ENCODE measurements at places on chromosomes 5 and 9. TPM values are rescaled to one million over a fixed set of nuclear protein-coding genes. Genes with fewer than 3 reads are reported as not detected.

DNA sequence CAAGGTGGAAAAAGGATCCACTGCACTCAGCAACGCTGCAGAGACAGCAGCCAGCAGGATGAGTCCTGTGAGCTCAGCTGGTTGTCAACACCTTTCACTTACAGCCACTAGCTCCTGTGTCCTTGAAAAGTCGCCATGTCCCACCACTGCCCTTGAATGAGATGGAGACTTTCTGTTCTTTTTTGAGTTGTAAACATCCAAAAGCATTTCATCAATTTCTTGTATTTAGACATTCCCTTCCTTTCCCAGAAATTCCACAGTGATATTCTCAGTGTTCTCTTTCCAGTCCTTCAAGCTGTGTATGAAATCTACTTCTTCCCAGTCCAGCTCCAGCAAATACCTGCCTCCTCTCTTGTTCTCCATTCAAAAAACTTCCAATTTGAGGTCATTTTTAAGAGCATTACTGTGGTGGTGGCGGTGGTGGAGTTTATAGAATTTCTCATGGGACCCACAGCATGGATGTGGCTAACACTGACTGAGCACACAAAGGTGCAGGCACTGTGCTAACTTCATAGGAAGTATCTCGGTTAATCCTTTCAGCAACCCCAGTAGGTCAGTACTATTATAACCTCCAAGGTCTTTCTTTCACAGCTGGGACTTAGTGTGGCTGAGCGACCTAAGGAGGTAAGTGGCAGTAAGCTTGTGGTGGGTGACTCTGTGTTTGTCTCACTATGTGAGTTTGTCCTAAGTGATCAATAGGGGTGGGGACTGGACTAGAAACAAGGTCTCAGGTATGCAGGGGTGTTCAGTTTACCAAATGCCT lies 15.0 kb upstream of the GPX3 start:
- DNase-seq, result no peak
- peak overlapping the region; percentile 83 for H3K27ac ChIP-seq

DNA sequence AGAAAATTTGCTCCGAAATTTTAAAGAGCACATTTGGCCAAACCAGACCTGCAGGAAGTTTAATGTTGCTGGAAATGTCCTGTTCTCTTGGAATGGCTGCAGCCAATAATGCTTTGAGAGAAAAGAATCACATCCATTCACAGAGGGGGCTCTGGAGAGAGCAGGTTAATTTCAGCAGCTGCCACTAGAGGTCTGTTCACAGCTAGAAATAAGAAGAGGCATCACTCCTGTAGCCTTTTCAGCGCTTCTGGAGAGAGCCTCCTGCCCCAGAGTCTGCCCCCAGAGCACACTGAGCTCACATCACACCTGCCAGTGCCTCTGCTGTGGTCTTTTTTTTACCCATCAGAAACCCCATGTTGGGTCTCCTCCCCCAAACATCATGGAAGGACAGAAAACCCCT lies 124.8 kb upstream of the RAD23B start:
- H3K4me1 ChIP-seq, result no peaks in the 10 kb centered on the region
- H3K27me3 ChIP-seq, result no peaks in the 10 kb centered on the region
- no peaks in the 10 kb centered on the region for H3K36me3 ChIP-seq

GRCh38 chr9:100322954-100323536 lies 29.7 kb downstream of the TEX10 start:
- H3K4me3 ChIP-seq, result no peak overlapping the region
- no peaks in the 10 kb centered on the region for H3K4me1 ChIP-seq

DNA sequence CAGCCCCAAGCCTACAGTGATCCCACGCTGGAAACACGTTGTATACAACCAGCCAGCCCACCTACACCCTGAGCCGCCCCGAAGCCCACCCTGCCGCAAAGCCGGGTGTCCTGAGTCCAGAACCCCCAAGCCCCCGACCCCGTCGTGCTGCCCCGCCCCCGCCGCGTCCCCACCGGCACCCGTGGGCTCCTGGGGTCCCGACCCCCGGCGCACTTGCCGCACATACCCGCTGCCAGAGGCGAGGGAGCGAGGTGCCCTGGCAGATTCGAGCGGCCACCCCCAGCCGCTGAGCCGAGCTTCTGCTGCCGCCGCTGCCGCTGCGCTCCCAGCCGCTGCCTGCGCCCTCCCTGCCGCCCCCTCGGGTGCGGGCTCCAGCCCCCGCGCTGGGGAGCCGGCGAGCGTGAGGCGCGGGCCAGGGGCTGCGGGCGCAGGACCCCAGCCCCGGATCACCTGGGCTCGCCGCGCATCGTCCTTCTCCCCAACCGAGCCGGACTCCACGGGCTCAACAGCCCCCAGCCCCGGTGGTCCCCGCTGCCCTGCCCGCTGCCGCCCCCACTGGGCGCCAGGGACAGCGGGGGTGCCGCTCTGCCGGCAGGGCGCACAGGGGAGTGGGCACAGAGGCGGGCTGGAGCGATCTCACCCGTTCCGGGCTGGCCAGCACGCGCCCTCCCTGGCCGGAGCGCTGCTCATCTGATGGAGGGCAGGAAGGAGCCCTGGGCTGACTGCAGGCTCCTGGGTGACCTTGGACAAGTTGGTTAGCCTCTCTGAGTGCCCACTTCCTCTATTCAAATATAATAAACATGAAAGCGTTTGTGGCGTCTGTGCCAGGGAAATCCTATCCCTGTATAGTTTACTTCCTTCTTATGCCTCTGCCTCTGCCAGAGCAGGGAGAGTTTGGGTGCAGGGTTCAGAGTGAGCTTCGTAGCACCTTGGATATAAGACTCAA lies at the start of gene HTR4:
Gene HTR4 (minus strand): TSS at position 692 of the 946 bp plus-strand sequence. CDS start 17,513 bp downstream, outside the sequence.
- H3K4me3 ChIP-seq, result no peak within 1 kb of the TSS
- DNase-seq, result no peak
- H3K4me1 ChIP-seq, result peaks cover 5% of the 10 kb centered on the region
- peaks cover 41% of the 10 kb centered on the region for H3K27me3 ChIP-seq
- H3K27ac ChIP-seq, result no peak within 1 kb of the TSS
- H3K36me3 ChIP-seq, result no peaks in the 10 kb centered on the region

DNA sequence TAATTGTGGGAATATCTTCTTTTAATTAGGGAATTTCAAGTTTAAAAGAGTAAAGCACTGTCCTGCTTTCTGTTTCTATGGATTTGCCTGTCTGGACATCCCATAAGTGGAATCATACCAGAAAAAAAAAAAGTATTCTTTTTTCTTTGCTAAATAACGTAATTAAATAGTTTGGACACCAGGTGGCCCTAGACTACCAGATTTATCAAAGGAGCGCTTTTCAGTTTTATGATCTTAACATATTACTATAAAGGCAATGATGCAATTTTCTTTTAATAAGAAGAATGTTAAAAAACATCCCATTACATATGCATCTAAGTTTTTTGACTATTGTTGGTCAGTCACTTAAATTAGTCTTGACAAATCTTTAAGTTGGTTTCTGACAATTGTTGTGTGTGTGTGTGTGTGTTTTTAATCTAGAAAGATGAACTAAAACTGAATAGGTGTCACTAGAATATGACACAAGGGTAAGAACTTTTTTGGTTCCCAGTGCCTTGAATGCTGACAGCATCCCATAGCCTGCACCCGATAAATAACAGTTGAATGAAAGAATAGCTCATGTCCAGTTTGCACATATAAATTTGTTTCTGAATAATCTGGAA lies 49.5 kb downstream of the C5orf22 start:
- no peaks in the 10 kb centered on the region for H3K4me1 ChIP-seq
- DNase-seq, result no peak
- no peaks in the 10 kb centered on the region for H3K27me3 ChIP-seq
- no peak overlapping the region for H3K27ac ChIP-seq

Gene ADGRD2
- total RNA-seq, result not detected

DNA sequence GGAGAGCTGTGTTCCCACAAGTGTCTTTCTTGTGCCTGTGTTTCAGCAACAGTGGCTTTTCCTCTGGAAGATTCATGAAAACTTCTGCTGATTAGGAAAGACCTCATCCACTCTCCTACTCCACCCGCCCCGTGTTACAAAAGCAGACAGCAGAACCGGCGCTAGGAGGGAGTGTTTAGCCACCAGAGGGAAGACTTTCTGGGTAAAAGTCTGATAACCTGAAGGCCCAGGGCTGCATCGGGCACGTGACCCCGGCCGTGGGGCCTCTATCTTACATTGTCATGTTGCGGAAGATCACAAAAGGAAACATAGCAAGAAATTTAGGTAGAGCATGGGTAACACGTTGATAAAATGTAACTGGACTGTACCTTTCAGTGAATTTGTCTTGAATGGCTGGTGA lies 32.0 kb upstream of the DMRT2 start:
- DNase-seq, result no peak
- no peak overlapping the region for H3K4me3 ChIP-seq
- no peaks in the 10 kb centered on the region for H3K36me3 ChIP-seq
- H3K4me1 ChIP-seq, result no peaks in the 10 kb centered on the region
- H3K27me3 ChIP-seq, result peaks cover 22% of the 10 kb centered on the region

Gene DMGDH
- total RNA-seq, result 1.3 TPM
